ENCODE measurements at places on chromosomes 6 and 20.

GRCh38 chr20:57480444-57481160, 44.3 kb downstream of the CTCFL start:
- DNase-seq: no peak

- DNase-seq: no peak
Measured at GRCh38 chr20:53853111-53853713, 217.2 kb downstream of the BCAS1 start.

- no peak for DNase-seq
Measured at GRCh38 chr6:14817074-14817473, 428.8 kb upstream of the JARID2 start.

- DNase-seq: no peak
Measured at GRCh38 chr6:5277589-5277988, 16.3 kb downstream of the FARS2 start.

GRCh38 chr6:138258991-138259390, 40.7 kb upstream of the PBOV1 start:
- no peak for DNase-seq

GRCh38 chr20:22818636-22819035, 216.5 kb upstream of the SSTR4 start:
- no peak for DNase-seq

DNA sequence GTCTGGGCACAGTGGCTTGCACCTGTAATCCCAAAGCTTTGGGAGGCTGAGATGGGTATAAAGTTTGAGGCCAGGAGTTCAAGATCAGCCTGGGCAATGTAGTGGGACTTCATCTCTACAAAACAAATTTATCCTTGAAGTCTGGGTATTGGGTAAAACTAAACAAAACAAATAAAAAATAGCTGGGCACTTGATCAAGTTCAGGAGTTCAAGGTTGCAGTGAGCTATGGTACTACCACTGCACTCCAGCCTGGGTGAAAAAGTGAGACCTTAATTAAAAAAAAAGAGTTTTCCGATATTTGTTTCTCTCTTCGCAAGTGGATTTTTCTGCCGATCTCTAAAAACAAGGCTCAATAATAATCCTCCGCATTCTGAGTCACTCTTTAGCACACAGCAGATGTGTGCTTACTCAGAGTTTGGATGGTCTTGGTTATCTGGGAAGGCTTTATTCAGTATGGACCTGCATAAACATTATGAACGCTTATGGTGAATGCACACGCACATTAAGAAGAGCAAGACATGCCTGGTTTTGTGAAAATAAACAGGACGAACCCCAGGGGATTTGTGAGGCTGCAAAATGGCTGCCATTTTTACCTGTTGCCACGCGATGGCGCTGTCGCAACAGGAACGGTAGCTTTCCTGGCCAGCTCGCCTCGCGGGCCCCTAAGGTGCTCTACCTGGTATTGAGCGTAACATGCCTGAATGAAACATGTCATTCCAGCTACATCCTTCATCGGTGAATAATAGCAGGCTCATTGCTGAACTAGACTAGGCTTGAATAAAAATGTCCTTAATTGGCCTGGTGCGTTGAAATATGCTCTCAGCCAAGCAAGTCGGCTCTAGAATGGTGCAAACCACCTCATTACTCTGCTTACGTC, 6.0 kb downstream of the OPN5 start:
- peak; percentile 43 for DNase-seq

GRCh38 chr20:11003341-11003740, 329.5 kb upstream of the JAG1 start:
- DNase-seq: no peak

DNA sequence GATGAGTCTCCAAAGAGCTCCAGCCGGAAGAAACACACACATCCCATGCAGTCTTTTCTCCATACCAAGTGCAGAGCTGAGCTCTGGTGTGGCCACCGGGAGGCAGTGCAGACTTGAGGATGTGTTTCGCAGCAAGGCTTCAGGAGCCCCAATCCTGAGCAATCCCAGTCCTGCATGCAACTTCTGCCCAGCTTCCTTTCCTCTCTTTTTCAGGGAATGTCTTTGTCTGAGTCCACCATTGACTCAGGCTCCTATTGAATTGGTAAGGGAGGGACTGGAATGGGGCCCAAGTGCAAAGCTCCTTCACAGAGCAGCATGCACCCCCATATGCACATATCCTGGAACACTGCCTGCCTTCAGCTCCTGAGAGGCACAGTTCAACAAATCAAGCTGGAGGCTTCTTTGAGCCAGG, 50.5 kb upstream of the ASIP start:
- DNase-seq: peak; percentile 55

DNA sequence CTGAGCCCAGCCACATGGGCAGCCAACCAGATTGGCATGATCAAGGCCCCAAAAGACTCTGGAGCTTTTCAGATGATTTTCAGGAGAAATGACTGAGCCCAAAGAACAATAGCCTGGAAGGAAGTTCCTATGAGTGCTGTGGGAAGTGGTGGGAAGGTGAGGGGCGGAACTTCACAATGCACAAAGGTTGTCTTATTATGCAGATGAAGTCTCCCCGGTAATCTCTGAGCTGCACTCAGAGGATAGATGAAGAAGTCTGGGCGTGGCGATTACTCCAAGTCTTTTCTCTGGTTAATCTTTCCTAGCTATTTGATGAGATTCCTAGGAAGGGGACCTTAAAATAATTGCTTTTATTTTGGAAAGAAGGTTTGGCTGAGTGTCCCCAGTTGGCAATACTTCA, 36.9 kb downstream of the LBP start:
- DNase-seq: no peak

- no peak for DNase-seq
Measured at GRCh38 chr20:5789827-5790226, 39.6 kb downstream of the SHLD1 start.

DNA sequence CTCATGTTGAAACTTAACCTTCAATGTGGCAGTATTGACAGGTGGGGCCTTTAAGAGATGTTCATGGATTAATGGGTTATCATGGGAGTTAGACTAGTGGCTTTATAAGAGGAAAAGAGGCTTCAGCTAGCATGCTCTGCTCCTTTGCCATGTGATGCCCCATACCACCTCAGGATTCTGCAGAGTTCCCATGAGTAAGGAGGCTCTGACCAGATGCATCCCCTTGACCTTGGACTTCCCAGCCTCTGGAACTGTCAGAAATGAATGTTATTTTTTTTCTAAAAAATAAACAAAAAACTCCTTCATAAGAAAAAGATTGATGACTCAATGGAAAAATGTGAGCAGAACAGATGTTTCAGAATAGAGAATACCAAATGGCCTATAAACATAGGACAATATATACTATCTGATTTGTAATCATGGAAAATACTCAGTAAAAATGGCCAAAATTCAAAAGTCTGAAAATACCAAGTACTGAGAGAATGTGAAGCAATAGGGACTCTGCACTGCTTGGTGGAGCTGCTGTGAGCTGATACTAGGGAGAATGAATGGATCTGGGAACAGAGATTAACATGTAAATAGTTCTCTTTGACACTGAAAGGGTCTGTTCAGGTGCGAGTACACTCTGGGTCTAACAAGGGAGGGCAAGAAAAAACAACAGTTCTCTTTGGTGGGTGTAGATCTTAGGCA, 7.4 kb upstream of the TRIM39 start:
- no peak for DNase-seq

DNA sequence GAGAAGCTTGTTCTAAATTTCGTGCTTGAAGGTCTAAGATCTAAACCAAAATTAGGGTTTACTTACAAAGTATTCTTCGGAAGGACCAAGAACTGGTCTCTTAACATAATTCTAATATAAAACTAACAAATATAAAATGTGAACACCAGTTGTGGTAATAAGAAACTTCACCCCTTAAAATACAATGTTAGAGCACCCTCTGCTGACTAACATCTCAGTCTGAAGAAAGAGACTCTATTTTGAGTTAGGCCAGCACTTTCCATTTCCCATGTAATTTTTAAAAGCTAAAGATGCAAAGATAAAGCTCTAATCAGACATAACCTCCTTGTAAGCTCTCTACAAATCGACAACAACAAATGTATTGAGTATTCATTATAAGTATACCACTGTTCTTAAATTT, 24.6 kb downstream of the ATG5 start:
- no peak for DNase-seq

DNA sequence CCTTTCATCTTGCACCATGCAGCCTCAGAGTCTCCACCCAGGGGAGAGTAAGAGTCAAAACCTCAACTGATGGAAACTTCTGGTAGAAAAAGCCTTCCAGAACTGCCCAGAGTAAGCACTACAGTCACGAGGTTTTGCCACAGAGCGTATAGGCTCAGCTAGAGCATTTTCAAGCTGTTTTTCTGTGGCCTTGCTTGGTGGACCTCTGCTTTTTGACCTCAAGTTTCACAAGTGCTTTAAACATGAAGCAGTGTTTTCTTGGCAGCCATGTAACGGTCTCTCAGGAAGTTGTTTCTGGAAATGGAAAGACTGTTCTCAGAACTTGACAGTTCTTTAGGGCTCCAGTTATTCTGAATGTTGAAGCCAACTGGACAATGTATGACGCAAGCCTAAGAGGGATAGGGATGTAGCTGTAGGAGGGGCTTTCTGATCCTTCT, 146.5 kb downstream of the ZDHHC14 start:
- no peak for DNase-seq

Data from NCI-H1092 treated with DMSO at 0.1 percent for 48 hours (cell line).